ENCODE measurements at places on chromosomes 13 and 19.

- no peak for DNase-seq
These were observed 294.9 kb downstream of the SHISA2 start for GRCh38 chr13:25756912-25757311.

GRCh38 chr13:33544308-33544707, 258.8 kb upstream of the STARD13 start:
- DNase-seq: no peak

DNA sequence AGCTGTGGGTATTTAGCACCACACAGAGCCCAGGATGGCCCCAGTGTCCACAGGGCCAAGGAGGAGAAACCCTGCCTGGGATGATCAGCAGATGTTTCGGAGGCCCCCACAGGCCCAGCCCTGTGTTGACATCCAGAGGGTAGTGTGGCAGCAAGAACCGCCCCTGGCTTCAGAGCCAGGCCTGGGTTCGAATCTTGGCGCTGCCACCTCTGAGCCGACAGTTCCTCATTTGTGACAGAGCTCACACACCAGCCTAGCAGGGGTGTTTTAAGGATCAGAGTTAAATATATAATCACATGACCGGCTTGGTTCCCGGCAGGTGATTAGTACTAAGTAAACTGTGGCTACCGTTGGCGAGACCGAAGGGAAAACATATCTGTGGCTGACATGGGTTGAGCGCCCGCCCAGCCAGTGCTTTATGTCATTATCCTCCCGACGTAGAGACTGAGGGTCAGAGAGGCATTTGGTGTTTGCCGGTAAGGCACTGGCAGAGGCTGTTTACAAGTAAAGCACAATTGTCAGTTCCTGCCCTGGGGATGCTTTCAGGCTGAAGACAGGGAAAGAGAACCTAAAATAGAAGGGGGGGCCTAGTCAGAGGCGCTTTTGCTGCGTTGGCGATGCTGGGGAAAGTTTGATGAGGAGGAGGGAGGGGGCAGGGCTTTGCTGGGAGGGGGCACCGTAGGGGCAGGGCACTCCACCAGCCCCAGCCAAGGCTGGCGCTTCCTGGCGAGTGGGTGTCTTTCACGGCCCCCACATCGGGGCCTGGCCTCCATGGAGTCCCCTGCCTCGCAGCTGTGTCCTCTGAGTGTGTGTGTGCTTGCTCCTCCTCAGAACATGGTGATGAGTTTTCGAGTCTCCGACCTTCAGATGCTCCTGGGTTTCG, 4.8 kb downstream of the PIAS4 start:
- DNase-seq: no peak

DNA sequence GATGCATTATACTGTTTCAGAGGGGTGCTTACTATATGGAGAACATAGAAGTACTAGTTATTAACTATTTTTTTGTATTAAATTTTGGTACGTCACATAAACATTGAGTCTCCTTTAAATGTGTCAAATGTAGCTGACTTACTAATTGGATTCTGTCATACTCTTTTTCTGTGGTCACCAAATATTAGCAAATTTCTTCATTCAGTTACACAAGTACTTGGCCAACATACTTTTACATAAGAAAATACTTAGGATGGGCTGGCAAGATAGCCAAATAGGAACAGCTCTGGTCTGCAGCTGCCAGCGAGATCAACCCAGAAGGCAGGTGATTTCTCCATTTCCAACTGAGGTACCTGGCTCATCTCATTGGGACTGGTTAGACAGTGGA, 19.2 kb downstream of the LPAR6 start:
- no peak for DNase-seq

GRCh38 chr13:46051968-46052318, 603 bp downstream of the ZC3H13 start:
- no peak for DNase-seq

DNA sequence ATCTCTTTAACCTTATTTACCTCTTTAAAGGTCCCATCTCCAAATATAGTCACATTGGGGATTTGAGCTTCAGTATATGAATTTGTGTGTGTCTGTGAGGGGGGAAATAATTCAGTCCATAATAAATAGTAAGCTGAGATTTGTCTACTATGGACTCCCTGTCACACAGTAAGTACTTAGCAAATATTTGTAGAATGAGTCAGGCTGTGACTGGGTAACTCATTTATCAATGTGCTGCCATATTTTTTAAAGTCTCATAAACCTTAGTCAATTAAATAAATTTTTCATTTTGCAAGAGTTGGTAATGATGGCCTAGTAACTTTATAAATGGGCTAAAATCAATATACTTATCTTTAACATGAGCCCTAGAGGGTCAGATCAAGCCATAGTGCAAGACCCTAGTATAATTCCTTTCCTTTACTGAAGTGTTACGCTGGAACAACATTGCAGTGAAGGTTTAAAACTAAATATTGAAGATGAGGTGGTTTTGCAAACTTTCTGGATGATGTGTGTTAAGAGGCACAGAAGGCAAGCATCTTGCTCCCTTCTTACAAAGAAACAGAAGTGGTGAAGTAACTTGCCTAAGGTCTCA, 305.1 kb downstream of the KCNRG start:
- no peak for DNase-seq

DNA sequence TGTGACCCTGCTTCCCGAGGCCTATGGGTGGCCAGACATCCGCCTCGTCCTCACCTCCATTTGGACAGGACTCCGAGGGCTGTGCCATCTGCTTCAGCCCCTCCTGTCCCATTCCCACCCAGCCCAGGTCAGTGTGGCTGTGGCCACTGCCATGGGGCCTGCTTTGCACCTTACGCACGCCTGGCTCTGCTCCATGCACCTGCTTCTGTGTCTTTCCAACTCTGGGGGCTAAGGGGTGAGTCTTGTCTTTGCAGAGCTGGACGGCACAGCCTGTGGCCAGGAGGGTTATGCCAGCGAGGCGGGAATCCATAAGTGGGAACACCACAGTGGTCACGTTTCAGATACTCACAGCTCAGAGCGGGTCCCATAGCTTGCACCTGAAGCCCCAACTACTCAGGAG, 5.2 kb upstream of the ZNF554 start:
- DNase-seq: no peak

DNA sequence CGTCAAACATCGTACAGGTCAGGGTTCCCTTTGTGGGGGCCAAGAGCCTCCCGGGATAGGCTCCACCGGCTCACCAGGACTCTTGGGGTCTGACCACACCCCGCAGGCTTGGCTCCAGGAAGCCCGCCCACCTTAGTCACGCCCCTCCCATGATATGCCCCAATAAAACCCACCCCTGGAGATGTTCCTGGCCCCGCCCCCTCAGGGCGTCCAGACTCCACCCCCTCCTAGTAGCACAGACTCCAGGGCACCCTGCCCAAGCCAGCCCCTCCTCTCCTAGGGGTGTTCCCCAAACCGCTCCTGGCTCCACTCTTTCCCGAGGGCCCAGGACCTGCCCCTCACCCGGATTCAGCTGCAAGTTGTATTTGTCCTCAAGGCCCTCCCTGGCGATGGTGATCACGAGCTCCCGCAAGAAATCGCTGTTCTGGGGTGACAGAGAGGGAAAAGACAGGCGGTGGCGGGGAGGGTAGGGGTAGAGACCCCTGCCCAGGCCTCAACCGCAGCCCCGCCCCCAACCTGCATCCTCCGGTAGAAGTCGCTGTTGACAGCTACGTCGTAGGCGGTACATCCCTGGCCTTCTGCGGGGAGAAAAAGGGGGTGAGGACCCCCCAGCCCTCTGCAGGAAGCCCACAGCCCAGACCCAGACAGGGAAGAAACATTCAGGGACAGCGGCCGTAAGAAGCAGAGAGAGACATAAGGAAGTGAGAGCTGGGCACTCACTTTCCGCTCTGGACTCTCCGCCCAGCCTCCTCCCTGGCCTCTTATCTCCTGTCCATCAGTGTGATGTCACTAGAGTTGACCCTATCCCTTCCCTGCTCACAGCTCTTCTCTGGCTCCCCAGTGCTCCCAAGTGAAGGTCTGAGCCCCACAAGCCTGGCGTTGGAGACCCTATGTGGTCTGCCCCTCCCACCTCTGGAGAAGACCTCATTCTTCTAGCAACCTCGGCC, 3.9 kb downstream of the PIH1D1 start:
- DNase-seq: no peak

- DNase-seq: no peak
These were observed 136.3 kb downstream of the DCT start for GRCh38 chr13:94343243-94343585.

- peak; percentile 28 for DNase-seq
These were observed 17.9 kb upstream of the TINCR start for GRCh38 chr19:5585461-5586299.

- no peak for DNase-seq
These were observed 4.0 kb upstream of the SIGLEC10 start for GRCh38 chr19:51421229-51422052.

DNA sequence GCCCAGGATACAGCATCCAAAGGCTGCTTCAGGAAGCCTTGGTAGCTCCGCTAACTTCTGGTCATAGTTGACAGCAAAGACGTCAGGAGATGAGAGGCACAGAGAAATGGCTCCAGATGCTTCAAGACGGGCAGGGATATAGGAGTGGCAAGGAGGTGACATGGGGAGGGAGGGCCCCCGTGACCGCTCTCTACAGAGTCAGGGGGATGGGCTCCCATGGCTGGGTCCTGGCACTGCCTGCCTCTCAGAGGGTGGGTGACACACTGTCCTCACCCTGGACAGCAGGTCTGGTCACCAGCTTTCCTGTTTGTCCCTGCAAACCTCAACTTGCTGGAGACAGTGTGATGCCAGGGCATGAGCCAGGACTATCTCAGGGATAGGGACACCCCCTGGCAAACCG, 10.3 kb upstream of the ZNF14 start:
- DNase-seq: no peak

- no peak for DNase-seq
These were observed 141.2 kb downstream of the LHFPL6 start for GRCh38 chr13:39461685-39462266.

DNA sequence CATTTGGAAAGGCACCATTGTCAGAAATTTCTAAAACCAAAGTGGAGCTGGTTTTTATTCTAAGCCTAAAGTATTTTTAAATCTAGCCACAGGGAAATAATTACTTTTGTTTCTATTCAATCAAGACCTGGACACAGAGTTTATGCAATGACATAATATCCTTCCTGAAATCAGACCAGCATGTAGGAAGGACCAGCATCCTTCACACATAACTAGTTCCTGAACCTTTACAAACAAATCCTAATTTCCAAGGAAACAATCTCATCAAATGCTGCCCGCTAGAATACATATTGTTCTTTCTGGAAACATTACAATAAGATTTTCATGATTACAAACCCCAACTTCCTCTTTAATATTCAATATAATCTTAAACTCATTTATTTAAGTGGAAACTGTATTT, 1.5 kb downstream of the STARD13 start:
- DNase-seq: no peak

DNA sequence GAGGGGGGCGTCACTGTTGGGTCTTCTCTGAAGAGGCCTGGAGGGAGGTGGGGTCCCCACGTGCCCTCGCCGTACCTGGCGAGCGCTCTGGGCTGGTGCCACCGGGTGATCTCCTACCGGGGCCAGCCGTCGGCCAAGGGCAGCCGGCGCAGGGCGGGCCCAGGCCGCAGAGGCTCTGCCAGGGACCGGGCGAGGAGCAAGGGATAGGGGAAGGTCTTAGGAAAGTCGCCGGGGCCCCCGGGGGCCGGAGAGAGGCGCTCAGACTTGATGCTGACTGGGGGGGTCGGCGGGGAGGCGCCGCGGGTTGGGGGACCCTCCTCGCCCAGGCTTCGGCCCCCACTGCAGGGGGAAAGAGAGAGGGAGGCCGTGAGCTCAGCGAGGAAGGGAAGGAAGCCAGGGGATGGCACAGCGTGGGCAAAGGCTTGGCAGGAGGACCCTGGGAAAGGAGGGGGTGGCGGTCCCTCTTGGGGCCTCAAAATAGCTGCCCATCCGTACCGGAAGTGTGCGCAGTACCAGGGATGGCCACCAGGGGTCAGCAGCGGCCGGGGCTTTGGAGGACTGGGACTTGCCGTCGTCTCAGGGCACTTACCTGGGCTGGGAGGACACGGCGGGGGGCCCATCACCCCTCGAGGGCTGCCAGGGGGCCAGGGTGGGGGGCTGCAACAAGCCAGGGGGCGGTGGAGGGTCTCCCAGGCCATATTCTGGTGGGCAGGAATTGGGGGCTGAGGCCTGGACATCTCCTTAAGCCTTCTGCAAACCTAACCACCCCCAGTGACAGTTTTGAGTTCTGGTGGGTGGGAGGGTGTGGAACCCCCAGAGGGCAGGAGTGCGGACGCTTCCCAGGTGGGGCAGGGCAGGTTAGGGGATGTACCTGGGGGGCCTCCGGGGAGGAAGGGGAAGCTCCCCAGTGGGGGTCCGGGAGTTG, 7.7 kb upstream of the TMEM161A start:
- DNase-seq: peak; percentile 76

GRCh38 chr13:98509271-98510155, 67.4 kb downstream of the STK24 start:
- DNase-seq: peak; percentile 25

DNA sequence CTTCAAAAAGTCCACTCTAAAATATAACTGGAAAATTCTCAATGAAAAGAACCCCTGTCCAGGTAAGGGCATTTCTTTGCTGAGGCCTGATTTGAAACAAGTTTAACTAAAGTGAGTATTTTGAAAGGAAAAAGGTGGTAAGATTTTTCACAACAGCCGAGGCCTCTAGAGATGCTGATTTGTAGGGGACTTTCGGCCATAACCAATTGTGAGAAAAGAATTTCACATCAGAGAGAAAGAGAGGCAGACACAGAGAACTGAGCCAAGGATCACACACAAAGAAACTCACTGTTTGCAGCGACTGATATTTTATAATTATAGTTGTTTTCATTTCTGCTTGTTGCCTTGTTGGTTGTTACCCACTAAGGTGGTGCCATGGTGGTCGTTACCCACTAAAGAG, 24.4 kb downstream of the MBD3L2B start:
- DNase-seq: no peak

DNA sequence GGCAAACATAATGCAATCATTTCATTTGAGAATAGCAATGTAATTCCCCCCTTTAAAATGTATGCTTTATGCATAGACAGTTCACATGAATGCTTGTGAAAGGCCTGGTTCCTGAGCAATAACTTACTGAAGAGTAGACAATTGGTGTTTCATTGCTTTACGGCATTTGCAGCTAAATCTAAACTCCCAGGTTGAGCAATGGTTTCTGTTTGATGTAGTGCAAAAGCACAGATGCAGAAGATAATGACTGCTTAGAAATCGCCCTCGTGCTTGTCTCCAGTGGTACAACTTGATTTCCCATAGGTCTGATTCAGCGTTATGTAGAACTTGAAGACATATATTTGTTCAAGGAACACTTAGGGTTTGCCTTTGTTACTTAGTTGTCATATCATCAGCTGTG, 1018.3 kb downstream of the DIAPH3 start:
- DNase-seq: no peak

DNA sequence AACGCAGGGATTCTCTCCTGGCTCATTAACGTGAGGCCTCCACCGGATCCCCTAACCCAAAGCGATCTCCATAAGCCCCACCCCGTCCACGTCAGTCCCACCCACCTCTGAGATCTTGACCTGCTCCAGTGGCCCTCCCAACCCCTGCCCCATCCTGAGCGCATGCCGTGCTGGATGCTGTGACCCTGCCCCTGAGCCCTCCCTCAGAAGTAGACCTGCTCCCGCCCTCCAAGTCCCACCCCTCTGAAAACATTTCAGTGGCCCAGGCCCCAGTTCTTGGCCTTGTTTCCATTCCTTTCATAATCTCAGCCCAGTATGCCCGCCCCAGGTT, 19.9 kb downstream of the LMTK3 start:
- DNase-seq: no peak

GRCh38 chr19:9720541-9720940, 45.6 kb upstream of the ZNF562 start:
- no peak for DNase-seq
